ENCODE measurements at places on chromosomes 12 and 14.

DNA sequence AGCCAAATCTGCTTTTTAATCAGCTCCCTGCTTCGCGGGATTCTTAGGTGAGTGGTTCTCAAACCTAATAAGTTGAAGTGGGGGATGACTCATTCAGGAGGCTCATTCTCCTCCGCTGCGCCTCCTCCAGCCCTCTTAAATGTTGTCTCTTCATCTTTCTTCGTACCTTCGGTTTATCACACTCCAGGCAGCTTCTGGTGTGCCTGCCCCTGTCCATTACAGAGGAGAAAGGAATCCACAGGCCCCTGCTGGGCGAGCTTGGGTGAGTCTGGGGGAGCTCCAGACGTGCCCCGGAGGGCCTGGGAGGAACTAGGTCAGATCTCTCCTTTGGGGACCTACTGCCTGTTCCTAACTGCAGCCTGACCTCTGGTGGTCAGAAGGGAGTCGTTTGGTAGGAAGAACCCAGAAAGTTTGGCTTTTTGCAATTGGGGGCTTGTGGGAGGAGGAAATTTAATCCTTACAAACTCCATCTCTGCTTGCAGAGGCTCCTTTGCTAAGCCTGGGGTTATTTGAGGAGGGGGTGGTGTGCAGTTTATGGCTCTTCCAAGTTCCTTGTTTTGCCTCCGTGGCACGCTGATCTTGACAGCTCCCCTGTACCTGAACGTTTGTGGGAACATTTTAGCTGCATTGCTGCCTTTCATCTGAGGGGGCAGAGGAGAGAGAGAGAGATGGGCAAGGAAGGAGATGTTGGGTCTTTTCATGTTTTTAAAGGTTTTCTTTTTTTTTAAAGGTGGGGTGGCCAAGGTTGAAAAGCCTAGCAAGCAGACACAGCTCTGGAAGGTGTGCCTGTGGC, 84.1 kb upstream of the GNG2 start:
- peak; percentile 2 for DNase-seq

DNA sequence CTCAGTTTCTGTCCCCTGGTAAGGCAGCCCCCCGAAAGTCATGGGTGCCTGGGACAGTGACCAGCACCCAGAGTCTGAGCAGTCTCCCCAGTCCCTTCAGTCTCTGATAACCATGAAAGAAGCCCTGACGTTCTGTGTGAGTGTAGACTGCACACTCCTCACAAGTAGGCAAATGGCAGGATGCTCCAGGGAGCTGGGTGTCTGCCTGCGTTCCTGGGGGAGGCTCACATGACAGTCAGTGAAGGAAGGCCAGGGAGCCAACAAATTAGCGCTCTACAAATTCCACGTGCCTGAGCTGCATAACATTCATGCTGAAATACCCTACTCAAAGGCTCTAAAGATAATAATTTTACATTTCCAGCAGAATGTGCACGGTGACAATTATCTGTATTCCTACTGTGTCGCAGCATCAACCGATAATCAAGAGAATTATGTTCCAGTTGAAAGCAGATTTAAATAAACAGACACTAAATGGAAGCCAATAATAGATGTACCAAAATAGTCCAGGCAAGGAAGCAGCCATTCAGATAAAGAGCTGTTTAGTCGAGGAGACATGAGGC, 56.3 kb downstream of the ASCL1 start:
- DNase-seq = no peak

GRCh38 chr14:64971943-64972791, at the start of gene RAB15:
Gene RAB15 (minus strand): TSS chr14:64972336. CDS start chr14:64972076, 260 bp downstream.
- peak; percentile 33 for DNase-seq

DNA sequence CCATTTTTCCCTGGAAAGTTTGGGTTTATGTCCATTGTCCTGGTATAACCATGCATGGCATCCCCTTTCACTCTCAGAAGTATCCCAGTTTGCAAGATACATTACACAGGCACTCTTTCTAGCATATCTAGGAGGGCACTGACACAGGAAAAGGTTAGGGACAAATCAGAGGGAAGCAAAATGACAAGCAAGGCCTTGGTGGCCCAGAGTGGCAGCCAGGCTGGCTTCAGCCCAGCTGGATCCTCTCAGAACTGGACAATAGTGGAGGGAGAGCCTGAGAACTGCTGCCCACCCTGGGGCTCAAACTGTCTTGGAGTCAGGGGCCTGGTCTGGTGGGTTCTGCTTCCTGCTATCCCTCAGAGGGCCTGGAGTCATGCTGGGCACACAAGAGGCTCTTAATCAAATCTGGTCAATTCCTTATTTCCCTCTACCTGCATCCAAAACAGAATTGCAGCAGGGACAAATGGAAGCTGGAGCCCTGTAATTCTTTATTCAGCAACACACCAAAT, 2.6 kb downstream of the VDR start:
- DNase-seq = no peak

- no peak for DNase-seq
Measured at GRCh38 chr14:64137657-64138290, 156.4 kb downstream of the ESR2 start.

DNA sequence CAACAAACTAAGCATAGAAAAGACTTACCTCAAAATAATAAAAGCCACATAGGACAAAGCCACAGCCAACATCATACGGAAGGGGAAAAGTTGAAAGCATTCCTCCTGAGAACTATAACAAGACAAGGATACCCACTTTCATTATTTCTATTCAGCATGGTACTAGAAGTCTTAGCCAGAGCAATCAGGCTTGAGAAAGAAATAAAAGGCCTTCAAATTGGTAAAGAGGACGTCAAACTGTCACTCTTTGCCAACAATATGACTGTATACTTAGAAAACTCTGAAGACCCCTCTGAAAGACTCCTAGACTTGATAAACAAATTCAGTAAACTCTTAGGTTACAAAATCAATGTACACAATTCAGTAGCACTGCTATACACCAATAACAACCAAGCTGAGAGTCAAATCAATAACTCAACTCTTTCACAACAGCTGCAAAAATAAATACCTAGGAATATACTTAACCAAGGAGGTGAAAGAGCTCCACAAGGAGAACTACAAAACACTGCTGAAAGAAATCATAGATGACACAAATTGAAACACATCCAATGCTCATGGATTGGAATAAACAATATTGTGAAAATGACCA, 11.6 kb upstream of the CLEC1A start:
- DNase-seq = no peak

- DNase-seq = no peak
Measured at GRCh38 chr14:65016471-65016870, 29.8 kb downstream of the FNTB start.

DNA sequence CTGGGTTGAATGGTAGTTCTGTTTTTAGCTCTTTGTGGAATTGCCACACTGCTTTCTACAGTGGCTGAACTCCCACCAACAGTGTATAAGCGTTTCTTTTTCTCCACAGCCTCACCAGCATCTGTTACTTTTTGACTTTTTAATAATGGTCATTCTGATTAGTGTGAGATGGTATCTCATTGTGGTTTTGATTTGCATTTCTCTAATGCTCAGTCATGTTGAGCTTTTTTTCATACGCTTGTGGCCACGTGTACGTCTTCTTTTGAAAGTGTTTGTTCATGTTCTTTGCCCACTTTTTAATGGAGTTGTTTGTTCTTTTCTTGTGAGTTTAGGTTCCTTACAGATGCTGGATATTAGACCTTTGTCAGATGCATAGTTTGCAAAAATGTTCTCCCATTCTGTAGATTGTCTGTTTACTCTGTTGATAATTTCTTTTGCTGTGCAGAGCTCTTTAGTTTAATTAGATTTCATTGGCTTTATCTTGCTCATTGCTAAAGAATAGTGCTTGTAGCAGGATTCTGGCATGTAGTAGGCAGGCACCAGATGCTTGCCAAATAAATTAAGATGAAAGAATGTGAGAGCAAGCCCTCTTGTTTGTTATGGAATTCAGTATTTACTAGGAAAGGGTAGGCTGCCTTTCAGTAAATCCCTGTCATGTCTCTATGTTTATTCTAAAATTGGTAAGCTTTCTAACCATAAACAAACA, 86.8 kb downstream of the PDE3A start:
- DNase-seq = no peak

GRCh38 chr14:76696361-76696760, 64.9 kb upstream of the VASH1 start:
- DNase-seq = no peak

GRCh38 chr14:89992273-89992672, 36.5 kb downstream of the TDP1 start:
- DNase-seq = no peak

- DNase-seq = no peak
Measured at GRCh38 chr14:101501341-101501740, 60.0 kb upstream of the DIO3 start.

DNA sequence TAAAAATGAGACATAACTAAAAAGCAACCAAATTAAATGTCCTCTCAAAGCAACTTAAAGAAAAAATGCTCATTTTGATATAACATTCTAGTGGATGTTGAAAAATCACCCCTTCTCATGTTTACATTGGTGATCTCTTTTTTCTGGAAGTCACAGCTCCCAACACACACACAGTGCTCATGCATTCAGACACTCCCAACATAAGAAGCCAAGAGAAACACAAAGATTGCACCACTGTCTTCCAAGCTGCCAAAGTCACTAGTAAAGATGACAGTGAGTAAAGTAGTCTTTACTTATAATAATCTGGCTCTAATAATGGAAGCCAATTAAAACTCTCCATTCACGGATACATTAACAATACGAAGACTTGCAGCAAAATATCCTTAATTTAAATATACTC, 218.4 kb downstream of the NTF3 start:
- DNase-seq = no peak

- DNase-seq = no peak
Measured at GRCh38 chr14:95994593-95994928, 44.6 kb upstream of the C14orf132 start.

- DNase-seq = no peak
Measured at GRCh38 chr14:72554401-72554800, 339.5 kb downstream of the DPF3 start.

DNA sequence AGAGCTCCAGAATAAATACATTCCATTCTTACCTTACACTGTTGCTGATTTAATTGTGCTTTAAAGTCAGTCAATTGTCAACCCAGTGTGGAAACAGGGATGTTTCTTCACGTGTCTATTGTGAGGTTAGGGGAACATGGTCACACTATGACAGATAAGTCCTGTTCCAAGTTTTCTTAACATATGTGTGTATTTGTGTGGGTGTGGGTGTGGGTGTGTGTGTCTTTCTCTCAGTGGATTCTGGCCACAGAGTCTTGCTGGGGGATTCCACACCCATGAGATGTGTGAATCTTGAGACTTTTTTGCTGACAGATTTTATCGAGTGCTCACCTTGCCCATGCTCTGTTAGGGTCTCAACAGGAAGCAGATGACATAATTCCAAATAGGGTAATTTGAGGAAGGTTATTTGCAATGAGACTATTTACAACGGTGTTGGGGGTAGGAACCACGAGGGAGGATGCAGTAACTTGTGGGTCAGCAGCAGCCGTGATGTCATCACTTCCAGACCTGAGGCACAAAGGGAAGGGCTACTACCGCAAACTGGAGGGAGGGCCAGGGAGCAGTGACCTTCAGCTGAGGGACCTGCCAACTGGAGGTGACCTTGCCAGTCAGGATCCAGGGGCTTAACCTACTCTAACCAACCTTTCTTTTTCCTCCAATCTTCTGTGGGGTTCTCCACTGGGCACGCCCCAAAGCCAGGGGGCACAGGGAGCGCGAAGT, 1.9 kb upstream of the VRK1 start:
- no peak for DNase-seq

GRCh38 chr12:85725991-85726390, 110.2 kb downstream of the RASSF9 start:
- no peak for DNase-seq

DNA sequence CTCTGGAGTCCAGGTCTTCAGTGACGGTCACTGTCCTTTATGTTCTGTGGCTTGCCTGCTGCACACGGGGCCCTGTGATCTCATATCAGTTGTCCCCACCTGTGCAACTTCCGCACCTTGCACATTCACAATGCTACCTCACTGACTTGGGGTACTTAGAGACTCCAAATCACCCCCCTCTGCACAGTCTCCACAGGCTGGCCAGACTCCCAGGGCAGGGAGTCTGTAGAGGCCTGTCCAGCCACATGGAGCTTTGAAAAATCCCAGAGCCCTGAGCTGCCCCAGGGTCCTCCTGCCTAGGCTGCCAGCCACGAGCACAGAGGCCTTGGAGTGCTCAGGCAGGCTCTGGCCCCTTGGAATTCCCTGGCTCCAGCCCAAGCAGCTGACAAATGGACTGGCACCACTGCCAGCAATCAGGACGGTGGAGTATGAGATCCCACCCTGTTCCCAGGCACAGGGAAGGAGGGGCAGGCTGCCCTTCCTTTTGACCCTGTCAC, 26.4 kb downstream of the CMKLR1 start:
- DNase-seq = no peak

DNA sequence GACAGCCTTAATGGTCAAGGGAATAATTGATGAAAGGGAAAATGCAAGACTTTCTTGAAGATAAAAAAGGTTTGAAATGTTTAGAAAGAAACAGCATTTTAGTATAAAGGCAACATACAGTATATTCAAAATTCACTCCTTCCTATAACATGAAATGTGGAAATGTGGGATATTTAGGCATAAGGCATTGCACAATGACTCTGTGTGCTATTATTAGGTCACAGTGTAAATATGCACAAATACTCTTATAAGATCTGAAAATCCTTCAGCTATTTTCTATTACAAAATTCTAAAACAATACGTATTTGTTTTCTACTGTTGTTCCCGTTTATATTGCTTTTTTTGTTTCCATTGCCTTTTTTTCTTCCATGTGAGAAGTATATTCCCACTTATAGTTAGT, 127.7 kb downstream of the SLC16A7 start:
- DNase-seq = no peak

GRCh38 chr14:77217551-77217950, 36.0 kb downstream of the TMEM63C start:
- no peak for DNase-seq

DNA sequence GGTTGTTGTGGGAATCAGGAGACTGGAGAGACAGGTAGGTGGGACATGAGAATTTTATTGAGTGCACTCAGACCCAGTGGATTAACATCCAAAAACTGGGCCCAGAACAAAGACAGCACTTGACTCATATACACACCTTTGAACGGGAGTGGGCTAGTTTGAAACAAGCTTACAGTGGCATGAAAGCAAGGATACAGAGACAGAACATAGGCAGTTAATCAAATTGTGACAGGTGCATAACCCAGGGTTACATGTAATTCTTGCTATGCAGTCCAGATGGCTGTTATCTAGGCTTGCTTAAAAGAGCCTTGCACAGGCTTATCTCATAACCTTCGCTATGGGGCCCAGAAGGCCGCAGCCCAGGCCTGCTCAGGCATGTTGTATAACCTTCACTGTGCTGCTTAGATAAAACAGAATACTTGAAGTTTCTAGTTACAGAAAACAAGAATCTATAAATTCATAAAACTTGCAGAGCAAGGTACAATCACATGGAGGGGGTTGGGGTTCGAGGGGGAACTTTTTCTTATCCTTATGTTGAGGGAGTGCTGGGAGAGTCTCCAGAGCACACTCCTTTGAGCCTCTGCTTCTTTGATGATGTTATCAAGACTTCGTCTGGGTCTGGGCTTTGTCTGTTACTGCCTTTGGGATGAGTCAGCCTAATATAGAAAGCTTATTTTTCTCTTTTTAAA, 81.7 kb downstream of the TNFAIP2 start:
- no peak for DNase-seq
